Stomach (tissue), 19 donors: ENCODE measurements at places on chromosomes 16 and 17. TPM values are rescaled to one million over a fixed set of nuclear protein-coding genes. Genes with fewer than 3 reads are reported as not detected.

DNA sequence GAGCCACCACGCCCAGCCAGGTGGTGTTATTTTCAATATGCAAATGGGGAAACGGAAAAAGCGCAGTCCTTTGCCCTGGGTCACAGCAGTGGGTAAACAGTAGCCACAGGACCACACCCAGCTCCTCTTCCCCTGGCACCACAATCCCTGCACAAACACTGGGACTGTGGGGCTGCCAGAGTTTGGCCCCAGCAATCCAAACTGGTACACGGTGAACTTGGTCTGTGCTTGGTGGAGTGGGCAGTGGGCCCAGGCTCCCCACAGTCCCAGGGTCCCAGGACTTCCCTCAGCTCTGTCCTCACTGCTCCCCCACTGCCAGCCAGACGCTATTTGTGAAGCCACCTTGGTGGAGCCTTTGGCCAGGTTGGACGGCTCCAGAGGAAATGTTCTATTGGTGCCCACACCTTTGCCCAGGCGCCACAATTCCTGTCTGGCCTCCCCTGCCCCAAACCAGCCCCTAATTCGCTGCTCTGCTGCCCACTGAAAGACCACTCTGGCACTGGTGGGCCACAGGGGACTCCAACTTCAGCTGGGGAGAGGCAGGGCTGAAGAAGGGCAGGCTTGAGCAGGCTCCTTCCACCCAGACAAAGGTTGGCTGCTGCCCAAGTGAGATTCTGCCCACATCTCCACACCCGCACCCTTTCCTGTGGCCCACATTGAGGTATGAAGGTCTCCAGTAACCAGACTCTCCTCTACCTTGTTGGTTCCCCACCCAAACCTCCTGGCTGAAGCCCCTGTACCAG lies 2.1 kb downstream of the CHAD start:
- H3K4me3 ChIP-seq = no peak overlapping the region
- peaks cover 35% of the 10 kb centered on the region for H3K27me3 ChIP-seq
- peak; percentile 84 for DNase-seq

GRCh38 chr16:13110124-13110796 lies 208.9 kb downstream of the SHISA9 start:
- H3K4me1 ChIP-seq = no peaks in the 10 kb centered on the region
- H3K4me3 ChIP-seq = no peak overlapping the region
- no peak for DNase-seq
- no peaks in the 10 kb centered on the region for H3K36me3 ChIP-seq
- H3K27me3 ChIP-seq = no peaks in the 10 kb centered on the region

Gene TEX14
- not detected for total RNA-seq

GRCh38 chr17:42673885-42674754 lies 2.7 kb downstream of the PLEKHH3 start:
- DNase-seq = peak; percentile 45
- peak overlapping the region; percentile 96 for H3K4me3 ChIP-seq
- H3K27me3 ChIP-seq = no peaks in the 10 kb centered on the region
- H3K4me1 ChIP-seq = peaks cover 86% of the 10 kb centered on the region

GRCh38 chr16:22671301-22672076 lies 142.5 kb upstream of the HS3ST2 start:
- H3K27me3 ChIP-seq = peaks cover 28% of the 10 kb centered on the region
- no peak overlapping the region for H3K4me3 ChIP-seq
- no peak overlapping the region for H3K27ac ChIP-seq
- H3K36me3 ChIP-seq = no peaks in the 10 kb centered on the region
- no peaks in the 10 kb centered on the region for H3K4me1 ChIP-seq
- DNase-seq = no peak

DNA sequence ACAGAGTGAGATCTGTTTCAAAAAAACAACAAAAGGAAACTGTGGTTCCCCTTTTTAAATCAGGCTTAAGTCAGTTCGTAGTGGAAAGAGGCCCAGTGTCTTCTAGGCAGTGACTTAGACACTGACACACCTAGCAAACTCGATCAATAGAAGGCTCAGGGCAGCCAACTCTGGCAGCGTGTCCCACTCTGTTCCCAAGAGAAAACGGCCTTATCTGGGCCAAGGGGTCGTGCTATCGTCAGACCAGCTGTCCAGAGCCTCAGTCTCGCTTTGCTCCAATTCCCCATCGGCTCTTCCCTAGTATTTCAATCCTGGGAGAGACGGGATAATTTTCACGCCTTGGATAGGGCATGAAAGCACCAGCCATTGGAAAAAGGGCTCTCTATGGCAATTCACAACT lies 72.9 kb downstream of the SLC5A11 start:
- H3K4me3 ChIP-seq = no peak overlapping the region
- H3K4me1 ChIP-seq = no peaks in the 10 kb centered on the region
- H3K27me3 ChIP-seq = no peaks in the 10 kb centered on the region
- peaks cover 41% of the 10 kb centered on the region for H3K36me3 ChIP-seq
- DNase-seq = no peak

DNA sequence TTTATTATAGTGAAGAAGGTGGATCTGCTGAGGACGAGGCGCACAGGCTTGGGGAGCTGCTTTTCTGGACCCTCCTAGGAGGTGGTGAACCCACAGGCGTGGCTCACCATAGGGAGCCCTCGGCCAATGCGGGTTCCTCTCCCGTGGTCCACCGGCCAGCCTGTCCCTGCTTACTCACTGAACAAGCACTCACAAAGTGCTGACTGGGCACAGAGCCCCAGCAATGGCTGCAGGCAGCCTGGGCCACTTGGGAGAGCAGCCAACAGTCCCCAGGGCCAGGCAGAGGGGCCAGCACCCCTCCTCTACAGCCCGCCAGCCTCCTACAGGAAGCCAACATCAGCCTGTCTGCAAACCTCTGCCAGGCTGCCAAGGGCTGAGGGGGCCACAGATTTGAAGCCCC lies 19.1 kb upstream of the NCBP3 start:
- no peak overlapping the region for H3K4me3 ChIP-seq
- peaks cover 35% of the 10 kb centered on the region for H3K36me3 ChIP-seq
- H3K27me3 ChIP-seq = no peaks in the 10 kb centered on the region
- no peaks in the 10 kb centered on the region for H3K4me1 ChIP-seq
- DNase-seq = no peak

Gene OR2C1
- not detected for total RNA-seq

GRCh38 chr16:50765861-50766260 lies 24.0 kb downstream of the CYLD start:
- H3K27me3 ChIP-seq = no peaks in the 10 kb centered on the region
- H3K27ac ChIP-seq = no peak overlapping the region
- H3K36me3 ChIP-seq = peaks cover 38% of the 10 kb centered on the region
- no peaks in the 10 kb centered on the region for H3K4me1 ChIP-seq
- DNase-seq = no peak

GRCh38 chr17:62995377-62995885 lies 29.4 kb downstream of the TANC2 start:
- no peak overlapping the region for H3K27ac ChIP-seq
- H3K36me3 ChIP-seq = no peaks in the 10 kb centered on the region
- no peak overlapping the region for H3K4me3 ChIP-seq
- DNase-seq = peak; percentile 45
